ENCODE measurements at places on chromosomes 6 and 20.

- DNase-seq: no peak
These were observed 103.0 kb upstream of the FOXQ1 start for GRCh38 chr6:1208876-1209275.

GRCh38 chr6:38187325-38187724, 367.8 kb downstream of the ZFAND3 start:
- no peak for DNase-seq

DNA sequence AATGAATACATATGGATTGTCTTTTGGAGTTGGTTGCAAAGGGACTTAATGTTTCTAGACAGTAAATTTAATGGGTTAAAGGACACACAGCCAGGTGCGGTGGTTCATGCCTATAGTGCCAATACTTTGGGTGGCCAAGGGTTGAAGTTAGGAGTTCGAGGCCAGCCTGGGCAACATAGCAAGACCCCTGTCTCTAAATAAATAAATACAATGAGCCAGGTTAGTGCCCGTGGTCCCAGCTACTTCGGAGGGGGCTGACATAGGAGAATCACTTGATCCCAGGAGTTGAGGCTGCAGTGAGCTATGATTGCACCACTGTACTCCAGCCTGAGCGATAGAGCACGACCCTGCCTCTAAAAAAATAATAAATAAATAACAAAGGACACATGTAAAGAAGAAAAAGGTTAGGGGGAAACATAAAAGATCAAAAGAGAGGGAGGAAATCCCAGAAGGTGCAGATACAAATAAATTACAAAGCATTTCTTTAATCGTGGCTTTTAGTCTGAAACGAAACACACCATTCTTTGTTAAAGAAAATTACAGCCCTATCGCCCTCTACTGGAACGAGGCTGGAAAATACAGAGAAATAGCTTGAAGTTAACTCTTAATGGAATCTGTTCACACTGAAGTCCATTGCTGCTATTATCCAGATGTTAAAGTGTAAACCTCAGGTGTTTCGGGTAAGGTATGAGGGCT, 42.6 kb upstream of the SCML4 start:
- DNase-seq: no peak

GRCh38 chr6:104017410-104018381, 842.0 kb downstream of the HACE1 start:
- no peak for DNase-seq

Data from activated CD4-positive, alpha-beta T cell treated with anti-CD3 and anti-CD28 coated beads, Interleukin-2, amount 50 U/mL, for 48 hours (primary cell).